ENCODE measurements at places on chromosomes 11 and 22.

DNA sequence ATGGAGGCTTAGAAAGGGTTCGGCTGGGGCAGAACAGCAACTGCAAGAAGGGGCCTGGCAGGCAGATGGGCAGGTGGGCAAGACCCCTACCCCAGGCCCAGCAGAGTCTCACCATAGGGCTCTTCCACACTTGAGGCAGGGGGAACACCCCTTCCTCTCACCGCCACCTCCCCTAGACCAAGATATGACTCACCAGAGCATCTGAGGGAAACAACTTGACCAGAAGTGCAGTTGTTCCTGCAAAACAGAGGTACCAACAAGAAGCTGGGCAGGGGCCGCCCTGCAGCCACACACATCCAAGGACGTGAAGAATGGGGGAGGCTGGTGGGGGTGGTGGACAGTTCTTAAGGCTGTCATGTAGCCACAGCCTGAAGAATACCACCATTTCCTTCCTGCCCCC lies 10.9 kb downstream of the TMPRSS5 start:
- no peak for DNase-seq

- no peak for DNase-seq
These were observed 54.7 kb downstream of the SMIM38 start for GRCh38 chr11:69210310-69211035.

DNA sequence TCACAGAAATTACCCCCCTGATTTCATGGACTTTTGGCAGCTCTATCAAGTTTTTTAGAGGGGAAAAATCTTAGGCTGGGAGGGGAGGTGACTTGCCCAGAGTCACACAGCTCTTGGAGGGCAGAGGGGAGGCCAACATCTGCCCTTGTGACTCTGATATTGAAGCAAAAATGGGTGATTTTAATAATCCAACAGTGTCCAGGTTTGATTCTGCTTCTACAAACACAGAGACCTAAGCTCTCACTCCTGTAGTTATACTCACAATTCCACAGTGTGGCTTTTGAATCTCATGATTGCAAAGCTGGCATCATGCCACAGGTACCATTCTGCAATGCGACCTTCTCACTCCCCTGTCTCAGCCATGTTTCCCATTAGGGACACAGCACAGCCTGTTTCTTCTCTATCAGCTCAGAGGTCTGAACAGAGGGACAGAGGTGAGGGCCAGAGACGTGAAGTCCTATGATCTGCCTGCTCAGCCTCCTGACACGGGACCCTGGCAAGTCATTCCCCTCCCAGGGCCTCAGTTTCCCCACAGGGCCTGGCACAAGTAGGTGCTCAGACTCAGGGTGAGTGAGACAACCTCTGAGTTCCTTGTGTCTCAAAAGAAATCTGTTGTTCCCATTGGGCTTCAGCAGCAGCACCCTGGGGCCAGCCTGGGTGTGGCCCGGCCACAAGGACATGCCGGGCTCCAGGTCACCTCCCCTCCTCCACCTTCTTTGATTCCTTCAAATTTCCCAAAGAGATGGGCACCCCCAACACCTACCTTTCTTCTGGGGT lies 766 bp downstream of the APOL2 start:
- no peak for DNase-seq

GRCh38 chr11:34194576-34195335 lies 89.3 kb downstream of the NAT10 start:
- DNase-seq, result no peak

GRCh38 chr11:11454671-11455223 lies 101.7 kb upstream of the CSNK2A3 start:
- no peak for DNase-seq

DNA sequence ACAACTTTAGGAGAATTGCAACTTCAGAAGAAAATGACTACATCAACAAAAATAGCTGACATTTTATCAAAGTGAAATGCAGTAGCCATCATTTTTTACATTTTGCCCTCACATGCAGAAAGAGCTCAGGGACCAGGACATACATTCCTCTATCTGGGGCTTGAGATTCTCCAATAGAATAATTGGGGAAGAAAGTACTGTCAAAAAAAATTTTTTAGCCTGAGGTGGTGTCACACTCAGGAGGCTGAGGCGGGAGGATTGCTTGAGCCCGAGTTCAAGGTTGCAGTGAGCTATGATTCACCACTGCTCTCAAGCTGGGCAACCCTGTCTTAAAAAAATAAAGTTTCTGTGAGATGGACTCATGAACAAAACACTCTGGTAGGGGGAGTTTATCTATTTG lies 32.2 kb upstream of the DEPDC7 start:
- no peak for DNase-seq

- no peak for DNase-seq
These were observed 27.5 kb downstream of the TXN2 start for GRCh38 chr22:36453855-36454378.

DNA sequence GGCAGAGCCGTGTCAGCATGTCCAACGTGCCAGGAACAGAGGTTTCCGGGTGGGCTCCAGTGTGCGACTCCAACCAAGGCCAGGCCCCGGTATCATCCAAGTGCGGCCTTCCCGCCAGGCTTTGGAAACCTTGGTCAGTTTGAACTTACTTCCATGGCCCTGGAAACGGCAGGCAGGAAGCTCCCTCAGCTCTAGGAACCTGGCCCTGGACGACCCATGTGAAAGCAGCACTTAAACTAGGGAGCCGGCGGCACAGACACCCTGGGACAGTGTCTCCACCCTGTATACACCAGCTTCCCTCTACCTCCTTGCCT lies 65.2 kb downstream of the MYH9 start:
- no peak for DNase-seq

- DNase-seq, result peak; percentile 72
These were observed 49.3 kb downstream of the AHNAK start for GRCh38 chr11:62497132-62497801.

- DNase-seq, result no peak
These were observed 21.9 kb upstream of the CDON start for GRCh38 chr11:126084608-126084912.

DNA sequence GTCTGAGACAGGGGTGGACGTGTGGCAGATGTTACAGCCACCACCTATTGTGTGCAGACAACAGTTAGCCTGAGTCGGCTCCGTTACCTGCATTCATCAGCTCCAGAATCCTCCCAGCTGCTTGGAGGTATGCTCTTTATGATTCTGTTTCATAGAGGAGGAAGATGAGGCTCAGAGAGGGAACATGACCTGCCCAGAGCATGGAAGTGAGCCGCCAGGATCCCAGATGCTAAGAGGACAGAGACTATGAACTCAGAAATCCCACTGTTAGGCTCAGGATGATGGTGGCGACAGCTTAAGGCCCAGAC lies 1.5 kb downstream of the EMID1 start:
- DNase-seq, result no peak

DNA sequence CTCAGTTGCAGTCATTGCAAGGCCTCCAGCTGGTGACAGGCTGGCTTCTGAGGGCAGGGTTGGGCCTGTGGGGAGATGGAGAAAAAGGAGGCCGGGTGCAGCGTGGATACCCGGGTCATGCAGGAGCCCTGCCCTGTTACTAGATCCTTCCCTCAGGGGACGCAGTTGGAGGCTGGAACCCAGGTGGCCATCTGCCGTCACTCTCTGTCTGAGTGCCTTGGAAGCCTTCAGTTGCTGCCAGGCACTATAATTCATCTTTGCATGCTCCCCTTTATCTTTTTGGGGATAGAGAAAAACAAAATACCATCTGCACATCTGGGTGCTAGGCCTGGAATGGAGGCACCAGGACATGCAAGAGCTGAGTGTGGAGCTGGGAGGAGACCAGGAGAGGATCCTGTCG lies 82.7 kb downstream of the TP53I11 start:
- no peak for DNase-seq

DNA sequence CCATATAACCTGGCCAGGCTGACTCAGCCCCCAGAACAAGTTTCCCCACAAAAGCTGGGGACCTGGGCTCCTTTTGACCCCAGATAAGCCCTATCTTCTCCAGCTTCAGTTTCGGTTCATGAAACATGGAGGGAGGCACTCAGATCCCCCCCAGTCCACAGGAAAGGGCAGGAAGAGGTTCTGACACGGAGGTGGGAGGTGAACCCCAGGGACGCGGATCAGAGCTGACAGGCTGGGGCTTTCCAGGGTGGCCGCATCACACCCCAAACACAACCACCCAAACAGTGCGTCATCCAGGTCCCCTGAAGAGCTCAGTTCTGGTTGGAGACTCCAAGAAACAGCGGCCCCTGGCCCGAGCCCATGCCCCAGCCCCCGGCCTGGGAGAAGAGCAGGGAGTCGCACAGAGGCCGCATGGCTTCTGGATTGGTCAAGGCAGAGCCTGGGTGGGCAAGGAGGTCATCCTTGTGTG lies 44.3 kb upstream of the A4GALT start:
- DNase-seq, result no peak

DNA sequence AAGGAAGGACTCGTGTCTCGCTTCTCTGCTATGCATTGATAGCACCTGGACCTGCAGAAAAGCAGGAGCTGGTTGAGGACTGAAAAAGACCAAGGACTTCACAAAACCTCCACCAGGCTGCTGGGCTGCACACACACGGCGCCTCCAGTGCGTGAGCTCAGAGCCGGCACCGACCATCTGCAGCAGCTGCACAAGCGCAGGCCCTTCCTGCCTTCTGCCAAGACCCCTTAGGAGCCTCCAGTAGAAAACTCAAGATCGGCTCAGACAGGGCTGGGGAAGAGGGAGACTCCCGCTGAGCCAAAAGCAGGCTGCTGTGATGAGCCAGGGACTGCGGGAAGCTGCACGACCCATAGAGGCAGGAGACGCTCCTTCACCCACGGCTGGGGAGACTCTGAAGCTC lies 70.9 kb downstream of the PHF21B start:
- DNase-seq, result no peak

GRCh38 chr22:24118689-24119384 lies 62.5 kb upstream of the SUSD2 start:
- DNase-seq, result no peak

DNA sequence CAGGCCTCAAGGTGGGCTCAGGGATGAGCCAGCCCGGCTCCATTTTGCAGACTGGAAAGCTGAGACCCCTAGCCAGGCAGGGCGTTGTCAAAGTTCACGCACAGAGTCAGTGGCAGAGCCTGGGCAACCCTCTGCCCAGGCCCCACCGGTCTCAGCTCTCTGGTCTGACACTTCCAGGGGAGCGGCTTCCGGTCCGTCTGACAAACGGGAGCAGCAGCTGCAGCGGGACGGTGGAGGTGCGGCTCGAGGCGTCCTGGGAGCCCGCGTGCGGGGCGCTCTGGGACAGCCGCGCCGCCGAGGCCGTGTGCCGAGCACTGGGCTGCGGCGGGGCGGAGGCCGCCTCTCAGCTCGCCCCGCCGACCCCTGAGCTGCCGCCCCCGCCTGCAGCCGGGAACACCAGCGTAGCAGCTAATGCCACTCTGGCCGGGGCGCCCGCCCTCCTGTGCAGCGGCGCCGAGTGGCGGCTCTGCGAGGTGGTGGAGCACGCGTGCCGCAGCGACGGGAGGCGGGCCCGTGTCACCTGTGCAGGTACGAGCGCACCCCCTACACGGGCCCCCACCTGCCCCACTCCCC lies 36.0 kb downstream of the CD6 start:
- DNase-seq, result no peak

DNA sequence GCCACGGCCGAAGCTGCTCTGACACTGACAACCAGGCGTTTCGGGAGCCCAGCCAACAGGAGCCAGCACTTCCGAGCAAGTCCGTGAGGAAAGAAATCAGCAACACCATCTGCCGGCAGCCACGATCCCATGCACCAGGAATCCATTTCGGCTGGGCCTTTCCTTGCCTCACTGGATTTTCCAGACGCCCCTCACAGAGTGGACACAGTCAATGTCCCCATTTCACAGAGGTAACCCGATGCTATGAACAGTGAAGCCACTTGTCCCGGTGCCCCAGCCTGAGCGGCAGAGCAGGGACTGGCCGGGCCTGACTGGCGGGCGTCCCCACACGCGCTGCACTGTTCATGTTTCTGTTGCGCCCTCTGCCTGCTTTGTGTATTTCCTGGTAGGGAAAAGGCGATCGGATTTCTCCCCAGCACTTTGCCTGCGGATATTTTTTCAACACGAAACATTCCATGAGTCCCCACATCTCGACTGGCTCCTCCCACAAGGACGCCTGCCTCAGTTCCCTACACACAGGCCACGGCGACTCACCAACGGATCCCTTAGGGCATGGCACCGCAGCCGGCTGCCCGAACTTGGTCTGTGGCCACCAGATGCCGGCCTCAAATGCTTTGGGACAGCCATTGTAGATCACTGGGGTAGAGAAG lies 55.3 kb downstream of the TRMU start:
- peak; percentile 62 for DNase-seq

DNA sequence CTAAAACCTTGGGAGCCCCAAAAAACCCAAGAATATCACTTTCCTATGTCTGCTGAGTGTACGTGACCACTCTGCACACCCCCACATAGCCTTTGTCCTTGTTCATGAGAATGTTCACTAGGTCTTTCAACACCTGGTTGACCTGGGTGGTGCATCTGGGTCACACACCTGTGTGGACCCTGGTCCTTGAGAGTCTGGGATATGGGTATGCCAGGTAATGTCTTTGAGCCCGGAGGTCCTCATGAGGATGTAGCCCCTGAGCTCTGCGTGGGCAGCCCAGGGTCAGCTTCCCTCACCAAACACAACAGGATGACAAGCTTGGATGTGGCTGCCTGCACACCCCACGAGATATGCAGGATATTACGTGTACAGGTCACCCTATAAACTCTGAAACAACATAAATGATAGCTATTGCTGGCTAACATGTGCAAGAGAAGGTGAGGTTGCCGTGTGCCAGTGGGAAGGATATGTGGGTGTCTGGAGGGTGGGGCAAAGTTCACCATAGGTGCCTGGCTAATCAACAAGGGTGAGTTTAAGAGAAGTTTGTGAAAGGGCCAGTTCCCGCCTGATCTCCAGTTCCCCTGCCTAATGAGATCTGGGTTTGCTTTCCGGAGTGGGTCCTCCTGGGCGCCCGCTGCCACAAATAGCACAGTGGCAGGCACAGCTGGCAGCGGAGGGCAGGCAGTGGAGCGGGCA lies 1.4 kb upstream of the PPARA start:
- no peak for DNase-seq

- DNase-seq, result peak; percentile 70
These were observed 64.7 kb downstream of the ADAMTS15 start for GRCh38 chr11:130513132-130513531.

- no peak for DNase-seq
These were observed 18.1 kb downstream of the THY1 start for GRCh38 chr11:119404872-119405271.

DNA sequence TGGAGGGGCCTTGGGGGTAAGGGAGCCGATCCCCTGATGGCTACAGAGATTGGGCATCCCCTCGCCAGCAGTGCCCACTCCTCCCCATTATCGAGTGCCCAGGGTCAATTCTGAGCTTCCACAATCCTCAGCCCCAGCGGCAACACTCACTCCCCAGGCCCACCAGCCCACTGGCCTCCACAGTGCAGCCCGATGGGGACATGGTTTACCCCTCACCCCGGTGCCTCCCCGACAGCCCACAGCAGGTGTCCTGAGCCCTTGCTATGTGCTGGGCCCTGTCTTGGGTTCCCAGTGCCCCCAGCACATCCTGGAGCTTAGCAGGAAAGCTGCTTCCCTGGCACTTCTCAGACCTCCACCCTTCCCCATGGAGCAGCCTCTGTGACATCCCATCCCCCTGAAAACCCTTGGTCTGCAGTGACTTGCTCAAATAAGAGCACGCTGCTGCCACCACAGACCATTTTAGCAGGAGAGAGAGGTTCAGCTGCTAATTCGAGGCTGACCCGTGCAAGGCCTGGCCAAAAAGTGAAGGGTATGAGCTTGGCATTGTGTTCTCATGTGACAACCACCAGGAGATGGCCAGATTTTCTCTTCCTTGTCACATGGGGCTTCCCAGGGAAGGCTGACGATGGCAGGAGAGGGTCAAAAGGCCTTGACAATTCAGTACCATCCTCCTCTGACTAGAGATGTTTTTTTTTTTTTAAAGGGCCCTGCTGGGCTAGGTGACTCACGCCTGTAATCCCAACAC lies 23.6 kb downstream of the KCNJ4 start:
- DNase-seq, result no peak

Data from fibroblast of mammary gland (primary cell).